Testis (tissue), 5 donors: ENCODE measurements at places on chromosomes 5 and 9. TPM values are rescaled to one million over a fixed set of nuclear protein-coding genes. Genes with fewer than 3 reads are reported as not detected.

- H3K4me1 ChIP-seq, result peaks cover 34% of the 10 kb centered on the region
- DNase-seq, result no peak
- no peaks in the 10 kb centered on the region for H3K27me3 ChIP-seq
- no peaks in the 10 kb centered on the region for H3K36me3 ChIP-seq
- H3K27ac ChIP-seq, result no peak overlapping the region
Measured at GRCh38 chr9:114177423-114178064, 22.2 kb downstream of the COL27A1 start.

GRCh38 chr5:82073179-82073578 lies 101.4 kb downstream of the ATG10 start:
- no peaks in the 10 kb centered on the region for H3K4me1 ChIP-seq
- H3K27me3 ChIP-seq, result no peaks in the 10 kb centered on the region
- no peak overlapping the region for H3K4me3 ChIP-seq
- no peak for DNase-seq

DNA sequence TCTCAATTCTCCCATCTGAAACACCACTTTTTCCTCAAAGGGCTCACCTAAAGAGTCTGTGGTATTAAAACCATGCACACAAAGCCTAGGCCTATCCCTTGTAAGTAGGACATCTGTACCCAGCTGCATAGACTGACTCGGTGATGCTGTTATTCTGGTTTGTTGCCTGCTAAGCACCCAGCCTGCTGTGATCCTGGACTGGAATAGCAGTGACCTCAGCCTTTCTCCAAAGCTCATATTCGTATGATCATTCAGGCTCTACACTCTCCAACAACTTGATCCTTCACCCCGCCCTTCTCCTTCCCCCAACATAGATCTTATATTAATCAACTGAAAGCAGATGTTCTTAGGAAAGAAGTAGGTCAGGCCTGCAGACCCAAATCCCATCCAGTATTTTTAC lies 81.4 kb upstream of the WWC1 start:
- DNase-seq, result no peak
- H3K27ac ChIP-seq, result no peak overlapping the region
- H3K4me1 ChIP-seq, result no peaks in the 10 kb centered on the region
- no peaks in the 10 kb centered on the region for H3K36me3 ChIP-seq

DNA sequence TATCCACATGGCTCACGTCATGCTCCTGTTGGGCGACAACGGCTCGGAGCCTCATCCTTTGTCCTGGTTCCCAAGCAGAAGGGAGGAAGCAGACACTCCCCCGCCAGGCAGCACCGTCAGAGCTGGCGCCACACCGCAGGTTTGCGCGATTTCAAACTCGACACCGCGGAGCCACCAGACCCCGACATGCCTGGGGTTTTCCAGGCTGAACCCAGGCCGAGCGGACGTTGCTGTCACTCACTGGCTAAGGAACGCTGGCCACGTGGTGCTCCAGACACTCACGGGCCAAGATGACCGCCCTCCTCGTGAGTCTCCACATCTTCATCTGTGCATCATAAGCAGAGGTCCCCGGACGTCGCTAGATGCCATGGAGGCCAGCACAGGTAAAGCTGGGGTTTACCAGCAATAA lies 9.0 kb downstream of the TERT start:
- H3K4me1 ChIP-seq, result no peaks in the 10 kb centered on the region
- H3K27me3 ChIP-seq, result no peaks in the 10 kb centered on the region
- DNase-seq, result no peak
- H3K36me3 ChIP-seq, result no peaks in the 10 kb centered on the region

GRCh38 chr9:114902786-114903524 lies 27.4 kb downstream of the TNFSF8 start:
- no peak for DNase-seq
- no peaks in the 10 kb centered on the region for H3K36me3 ChIP-seq
- H3K4me3 ChIP-seq, result no peak overlapping the region
- no peaks in the 10 kb centered on the region for H3K4me1 ChIP-seq
- H3K27ac ChIP-seq, result no peak overlapping the region

GRCh38 chr5:56763182-56763581 lies 52.2 kb upstream of the MAP3K1 start:
- no peak overlapping the region for H3K4me3 ChIP-seq
- H3K36me3 ChIP-seq, result no peaks in the 10 kb centered on the region
- H3K27ac ChIP-seq, result no peak overlapping the region
- no peaks in the 10 kb centered on the region for H3K27me3 ChIP-seq
- no peak for DNase-seq

DNA sequence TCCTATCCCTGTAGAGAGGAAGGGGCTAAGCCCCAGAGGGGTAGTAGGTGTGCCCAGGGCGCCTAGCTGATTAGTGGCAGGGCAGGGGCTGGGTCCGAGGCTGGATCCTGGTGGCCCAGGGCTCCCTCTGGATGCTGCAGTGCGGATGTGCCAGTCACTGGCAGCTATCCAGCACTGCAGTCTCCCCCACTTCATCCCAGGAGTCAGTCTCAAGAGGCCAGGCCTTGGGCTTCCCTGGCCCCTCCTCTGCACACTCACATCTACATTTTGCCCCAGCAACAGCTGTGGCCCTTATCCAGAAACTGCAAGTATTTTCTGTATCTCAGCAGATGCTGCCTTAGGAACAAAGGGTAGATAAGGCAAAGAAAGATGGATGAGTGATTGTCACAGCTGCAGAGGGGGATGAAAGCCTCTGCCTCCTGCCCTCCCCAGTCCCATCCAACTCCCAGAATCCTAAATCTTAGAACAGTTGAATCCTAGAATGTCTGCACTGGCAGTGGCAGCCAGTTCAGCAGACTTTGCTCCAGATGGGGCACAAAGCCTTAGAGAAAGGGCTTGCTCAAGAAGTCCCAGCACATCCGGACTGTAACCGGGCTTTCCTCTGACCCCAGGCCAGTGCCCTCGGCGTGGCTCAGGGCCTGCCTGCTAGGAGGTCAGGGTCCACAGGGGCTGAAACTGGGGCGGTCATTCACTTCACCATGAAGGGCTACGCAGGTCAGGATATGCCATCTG lies 1.6 kb downstream of the ANXA6 start:
- peak; percentile 65 for DNase-seq
- H3K27me3 ChIP-seq, result no peaks in the 10 kb centered on the region
- H3K27ac ChIP-seq, result peak overlapping the region; percentile 92
- H3K4me3 ChIP-seq, result peak overlapping the region; percentile 83
- no peaks in the 10 kb centered on the region for H3K36me3 ChIP-seq
- H3K4me1 ChIP-seq, result peaks cover 35% of the 10 kb centered on the region

DNA sequence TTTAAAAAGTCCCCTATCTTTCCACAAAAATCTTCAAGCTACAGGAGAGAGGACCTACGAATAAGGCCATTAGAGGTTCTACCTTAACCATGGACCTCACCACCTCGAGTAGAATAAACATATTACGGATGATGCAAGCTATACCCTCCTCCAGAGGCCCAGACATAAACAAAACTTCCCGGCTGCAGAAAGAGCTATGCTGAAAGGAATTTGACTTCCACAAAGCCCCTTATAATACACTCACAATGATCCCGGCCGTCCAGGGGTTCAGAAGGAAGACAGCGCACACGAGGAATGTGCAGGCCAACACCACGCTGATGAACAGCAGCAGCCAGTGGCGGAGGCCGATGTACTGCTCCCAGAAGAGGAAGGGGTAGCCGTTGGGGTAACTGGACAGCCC lies 59.0 kb downstream of the PTCH1 start:
- no peak overlapping the region for H3K4me3 ChIP-seq
- H3K36me3 ChIP-seq, result no peaks in the 10 kb centered on the region
- H3K27ac ChIP-seq, result no peak overlapping the region
- no peak for DNase-seq

GRCh38 chr5:50856401-50857119 lies 190.1 kb downstream of the PARP8 start:
- H3K27me3 ChIP-seq, result no peaks in the 10 kb centered on the region
- H3K36me3 ChIP-seq, result no peaks in the 10 kb centered on the region
- DNase-seq, result no peak
- H3K27ac ChIP-seq, result no peak overlapping the region
- H3K4me3 ChIP-seq, result no peak overlapping the region

GRCh38 chr5:40437452-40437861 lies 242.3 kb upstream of the PTGER4 start:
- no peak overlapping the region for H3K4me3 ChIP-seq
- H3K27ac ChIP-seq, result no peak overlapping the region
- no peak for DNase-seq
- H3K4me1 ChIP-seq, result no peaks in the 10 kb centered on the region
- H3K36me3 ChIP-seq, result no peaks in the 10 kb centered on the region
- H3K27me3 ChIP-seq, result no peaks in the 10 kb centered on the region

- H3K27me3 ChIP-seq, result no peaks in the 10 kb centered on the region
- no peaks in the 10 kb centered on the region for H3K4me1 ChIP-seq
Measured at GRCh38 chr5:73638344-73639095, 12.5 kb downstream of the ARHGEF28 start.

GRCh38 chr9:134066913-134067851 lies 644 bp downstream of the BRD3 start:
- H3K27ac ChIP-seq, result peak overlapping the region; percentile 87
- no peaks in the 10 kb centered on the region for H3K36me3 ChIP-seq
- H3K27me3 ChIP-seq, result no peaks in the 10 kb centered on the region
- H3K4me3 ChIP-seq, result peak overlapping the region; percentile 80
- peaks cover 16% of the 10 kb centered on the region for H3K4me1 ChIP-seq

GRCh38 chr9:101566904-101567724 lies 27.7 kb downstream of the PPP3R2 start:
- no peaks in the 10 kb centered on the region for H3K4me1 ChIP-seq
- DNase-seq, result peak; percentile 44
- no peaks in the 10 kb centered on the region for H3K27me3 ChIP-seq
- no peak overlapping the region for H3K4me3 ChIP-seq
- H3K27ac ChIP-seq, result no peak overlapping the region

DNA sequence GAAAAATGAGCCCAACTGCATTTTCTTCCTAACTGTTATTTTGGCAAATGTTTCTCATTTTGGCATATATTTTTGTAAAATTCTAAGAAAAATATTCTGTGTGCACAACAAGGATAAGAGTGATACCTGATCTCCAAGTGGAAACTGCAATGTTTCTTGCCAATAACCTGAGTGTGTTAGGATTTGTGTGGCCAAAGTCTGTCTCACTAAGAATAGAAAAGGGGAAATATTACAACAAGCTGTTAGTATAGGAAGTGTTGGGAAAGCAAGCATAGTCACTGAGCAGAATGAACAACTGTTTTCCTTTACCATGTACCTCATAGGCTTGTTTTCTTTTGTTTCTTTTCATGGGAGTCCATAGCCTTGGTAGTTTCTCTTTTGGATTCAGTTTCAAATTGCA lies 624.2 kb downstream of the MTRR start:
- H3K4me1 ChIP-seq, result no peaks in the 10 kb centered on the region
- H3K36me3 ChIP-seq, result no peaks in the 10 kb centered on the region
- no peak overlapping the region for H3K4me3 ChIP-seq
- no peak for DNase-seq
- H3K27me3 ChIP-seq, result no peaks in the 10 kb centered on the region

- no peaks in the 10 kb centered on the region for H3K4me1 ChIP-seq
- H3K27me3 ChIP-seq, result no peaks in the 10 kb centered on the region
- no peak overlapping the region for H3K27ac ChIP-seq
- no peak for DNase-seq
- H3K4me3 ChIP-seq, result no peak overlapping the region
- H3K36me3 ChIP-seq, result no peaks in the 10 kb centered on the region
Measured at GRCh38 chr5:65817931-65818330, 95.9 kb downstream of the NLN start.

GRCh38 chr9:21933281-21933680 lies 60.9 kb downstream of the CDKN2A start:
- no peak for DNase-seq
- H3K27ac ChIP-seq, result no peak overlapping the region
- H3K4me3 ChIP-seq, result no peak overlapping the region
- H3K27me3 ChIP-seq, result no peaks in the 10 kb centered on the region
- no peaks in the 10 kb centered on the region for H3K4me1 ChIP-seq
- no peaks in the 10 kb centered on the region for H3K36me3 ChIP-seq

DNA sequence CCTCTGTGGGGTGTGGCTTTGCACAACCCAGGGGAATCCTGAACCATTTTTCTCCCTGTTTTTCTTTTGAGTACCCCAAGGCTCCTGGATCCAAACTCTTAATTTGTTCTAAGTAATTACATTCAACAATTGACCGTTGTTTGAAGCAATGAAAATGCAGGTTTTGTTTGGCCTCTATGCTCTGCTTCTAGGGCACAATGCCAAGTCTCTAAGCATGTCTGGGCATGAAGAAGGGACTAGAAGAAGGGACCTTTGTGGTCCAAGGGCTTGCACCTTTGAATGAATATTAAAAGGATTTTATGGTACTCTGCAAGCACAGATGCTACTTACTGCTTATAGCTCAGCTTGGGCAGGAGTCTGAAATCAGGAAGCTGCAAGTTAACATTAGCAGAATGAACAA lies 6.6 kb upstream of the ENC1 start:
- H3K27me3 ChIP-seq, result no peaks in the 10 kb centered on the region
- no peak for DNase-seq
- H3K4me1 ChIP-seq, result peaks cover 4% of the 10 kb centered on the region
- no peak overlapping the region for H3K27ac ChIP-seq
- H3K36me3 ChIP-seq, result no peaks in the 10 kb centered on the region

- no peak for DNase-seq
- no peaks in the 10 kb centered on the region for H3K27me3 ChIP-seq
- H3K27ac ChIP-seq, result no peak overlapping the region
- no peaks in the 10 kb centered on the region for H3K36me3 ChIP-seq
Measured at GRCh38 chr5:16304846-16305245, 125.3 kb upstream of the MARCHF11 start.

DNA sequence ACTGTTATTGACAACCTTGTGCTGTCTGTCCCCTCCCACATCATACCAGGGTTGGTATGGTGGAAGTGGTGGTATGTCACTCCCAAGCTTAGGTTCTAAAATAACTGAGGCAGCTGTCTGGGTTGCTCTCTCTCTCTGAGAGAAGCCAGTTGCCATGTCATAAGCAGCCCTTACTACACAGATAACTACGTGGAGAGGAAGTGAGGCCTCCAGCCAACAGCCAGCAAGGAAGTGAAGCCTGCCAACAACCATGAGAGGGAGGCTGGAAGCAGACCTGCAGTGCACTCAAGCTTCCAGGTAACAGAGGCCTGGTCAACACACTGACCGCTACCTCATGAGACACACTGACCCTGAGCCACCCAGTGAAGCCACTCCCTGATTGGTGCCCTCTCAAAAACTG lies 18.6 kb downstream of the CTNNAL1 start:
- no peaks in the 10 kb centered on the region for H3K27me3 ChIP-seq
- peaks cover 8% of the 10 kb centered on the region for H3K4me1 ChIP-seq
- no peak for DNase-seq
- no peak overlapping the region for H3K27ac ChIP-seq
- H3K4me3 ChIP-seq, result no peak overlapping the region

Gene SPATA31D4
- total RNA-seq, result 6.1 TPM

Gene CD14
- 41.1 TPM for total RNA-seq

Gene OLFM1
- 24.4 TPM for total RNA-seq

Gene TAS2R1
- total RNA-seq, result 0.50 TPM

Gene KIF2A
- 86.5 TPM for total RNA-seq

Gene PCDHGA6
- 9.7 TPM for total RNA-seq

Gene NR2F1
- total RNA-seq, result 16.0 TPM

Gene ECPAS
- total RNA-seq, result 90.0 TPM
